ENCODE measurements at places on chromosomes 2 and 18.

GRCh38 chr2:130389358-130389757 is 33.5 kb downstream of the PTPN18 start:
- no peak for DNase-seq

DNA sequence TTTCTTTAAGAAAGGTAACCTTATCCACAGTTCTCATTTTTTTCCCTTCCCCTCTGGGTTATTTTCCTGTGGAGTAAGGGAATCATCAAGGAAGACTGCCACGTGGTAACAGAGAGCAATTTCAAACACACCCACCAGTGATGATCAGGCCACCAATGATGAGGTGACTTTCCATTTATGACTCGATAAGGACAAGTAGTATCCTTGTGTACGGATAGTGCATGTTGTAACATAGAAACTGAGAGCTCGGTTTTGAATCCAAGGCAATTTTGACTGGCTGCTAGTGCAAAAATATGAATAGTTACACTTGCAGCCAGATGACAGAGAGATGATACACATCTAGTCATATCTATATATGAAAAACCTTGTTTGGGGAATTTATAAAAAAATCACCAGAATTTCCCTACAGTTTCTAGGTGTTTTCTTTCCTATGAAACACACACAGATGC is 143.6 kb upstream of the TCF4 start:
- no peak for DNase-seq

DNA sequence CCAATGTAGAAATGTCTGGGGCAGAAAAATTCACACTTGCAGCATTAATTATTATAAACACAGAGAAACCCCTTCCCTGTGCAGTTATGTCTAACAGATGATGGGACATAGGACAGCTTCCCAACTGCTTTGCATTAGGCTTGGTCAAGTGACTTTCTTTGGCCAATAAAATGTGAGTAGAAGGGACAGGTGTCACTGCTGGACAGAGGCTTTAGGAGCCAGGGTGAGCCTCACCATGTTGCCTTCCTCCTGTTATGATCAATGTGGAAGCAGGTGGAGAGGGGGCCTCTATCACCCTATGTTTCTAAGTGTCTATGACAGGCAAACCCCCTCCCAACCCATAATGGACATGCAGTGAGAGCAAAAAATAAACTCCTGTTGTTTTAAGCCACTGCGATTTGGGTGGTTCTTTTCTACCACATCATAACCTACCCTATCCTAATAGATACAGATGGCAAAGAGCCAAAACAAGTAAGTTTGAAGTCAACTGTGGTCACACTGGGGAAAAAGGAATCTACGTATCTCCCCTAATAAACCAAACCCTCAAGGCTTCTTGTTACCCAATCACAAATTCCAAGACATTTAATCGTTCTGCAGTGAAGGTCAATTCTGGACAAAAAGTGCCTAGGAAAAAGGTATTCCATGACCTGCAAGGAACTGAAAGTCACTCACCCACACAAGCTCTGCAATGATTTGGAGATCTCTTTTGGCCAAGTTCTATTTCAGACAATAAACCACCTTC is 28.6 kb upstream of the POU3F3 start:
- DNase-seq: no peak

GRCh38 chr2:213537579-213537978 is 253.3 kb downstream of the SPAG16 start:
- no peak for DNase-seq

GRCh38 chr2:148545390-148546256 is 98.9 kb upstream of the EPC2 start:
- DNase-seq: no peak

DNA sequence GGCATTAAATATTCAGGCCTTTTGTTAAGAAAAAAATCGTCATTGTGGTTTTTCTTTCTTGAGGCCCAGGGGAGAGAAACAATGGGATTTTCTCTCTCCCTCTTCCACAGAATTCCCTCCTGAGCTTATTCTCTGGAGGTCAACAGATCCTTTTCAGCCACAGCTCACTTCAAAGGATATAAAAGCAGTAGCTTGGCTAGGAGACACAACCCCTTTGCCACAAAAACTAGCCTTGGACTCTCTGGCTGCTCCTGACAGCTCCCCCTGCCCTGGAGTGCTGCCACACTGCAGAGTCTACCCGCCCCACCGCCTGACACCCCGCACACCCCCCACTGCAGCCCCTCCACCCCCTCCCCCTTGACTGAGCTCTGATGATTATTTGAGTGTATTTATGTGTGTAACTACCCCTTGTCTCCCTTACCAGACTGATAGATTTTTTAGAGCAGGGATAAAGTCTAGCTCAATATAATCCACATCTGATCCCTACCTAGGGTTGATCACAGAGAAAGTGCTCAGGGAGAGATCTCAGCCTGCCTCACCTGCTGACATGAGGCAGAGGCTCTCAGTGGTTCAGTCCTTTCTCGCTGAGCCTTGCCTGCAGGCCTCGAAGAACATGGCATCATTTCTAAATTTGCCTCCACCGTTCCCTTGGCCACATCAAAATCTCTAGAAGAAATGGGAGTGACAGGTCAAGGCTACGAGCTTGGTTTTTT is 132.2 kb upstream of the SP5 start:
- DNase-seq: no peak

DNA sequence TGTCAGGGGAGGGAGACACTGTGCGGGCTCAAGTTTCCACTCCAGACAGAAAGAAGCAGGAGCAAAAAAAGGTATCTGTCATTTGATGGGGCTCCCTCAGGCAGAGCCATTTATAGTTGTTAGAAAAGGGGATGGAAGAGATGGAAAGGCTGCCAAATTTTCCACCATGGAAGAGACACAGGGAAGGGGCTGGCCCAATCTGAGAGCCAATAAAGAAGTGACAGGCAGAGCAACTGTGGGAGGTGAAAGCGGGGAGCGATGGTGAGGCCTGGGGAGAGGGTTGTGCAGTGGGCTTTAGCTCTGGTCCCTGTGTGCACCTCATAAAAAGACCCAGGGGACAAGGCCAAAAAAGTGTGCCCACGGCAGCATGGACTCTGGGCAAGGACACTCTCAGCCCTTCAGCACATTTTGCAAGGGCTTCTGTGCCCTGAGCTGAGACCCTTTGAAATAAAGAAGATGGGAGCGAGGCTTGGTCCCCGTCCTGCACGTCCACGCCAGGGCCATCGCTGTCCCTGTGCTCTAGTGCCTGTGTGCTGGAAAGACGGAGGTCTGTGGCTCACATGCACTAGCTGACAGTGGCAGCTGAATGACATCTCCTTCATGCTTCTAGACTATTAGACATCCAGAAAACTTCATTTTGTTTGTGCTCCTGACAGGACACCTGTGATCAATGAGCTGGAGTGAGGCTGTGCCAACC is 456.7 kb upstream of the HS6ST1 start:
- no peak for DNase-seq

DNA sequence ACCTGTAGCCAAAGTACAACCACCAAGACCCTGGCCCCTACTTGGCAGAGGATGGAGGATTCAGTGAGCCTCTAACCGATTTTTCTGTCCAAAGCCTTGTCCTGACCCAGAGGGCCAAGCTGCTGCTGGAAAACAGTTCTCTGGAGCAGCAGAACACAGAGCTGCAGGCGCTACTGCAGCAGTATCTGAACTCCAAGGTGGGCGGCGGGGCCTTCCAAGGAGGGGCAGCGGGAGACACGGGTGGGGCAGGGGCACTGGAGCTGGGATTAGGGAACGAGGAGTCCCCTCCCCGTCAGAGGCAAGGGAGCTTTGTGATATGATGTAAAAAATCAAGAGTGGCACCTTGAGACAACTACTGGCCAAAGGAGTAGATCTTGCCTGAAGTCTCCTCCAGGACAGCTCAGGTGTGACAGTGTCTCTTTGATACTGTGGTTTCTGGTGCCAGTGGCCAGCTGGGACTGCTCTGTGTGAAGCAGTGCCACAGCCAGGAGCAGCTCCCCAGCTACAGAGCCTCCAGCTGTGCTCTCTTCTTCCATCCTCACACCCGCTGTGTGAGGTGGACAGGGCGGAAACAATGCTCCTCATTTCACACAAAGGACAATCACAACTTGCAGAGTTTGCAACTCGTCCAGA is 22.8 kb downstream of the OTOF start:
- DNase-seq: no peak

DNA sequence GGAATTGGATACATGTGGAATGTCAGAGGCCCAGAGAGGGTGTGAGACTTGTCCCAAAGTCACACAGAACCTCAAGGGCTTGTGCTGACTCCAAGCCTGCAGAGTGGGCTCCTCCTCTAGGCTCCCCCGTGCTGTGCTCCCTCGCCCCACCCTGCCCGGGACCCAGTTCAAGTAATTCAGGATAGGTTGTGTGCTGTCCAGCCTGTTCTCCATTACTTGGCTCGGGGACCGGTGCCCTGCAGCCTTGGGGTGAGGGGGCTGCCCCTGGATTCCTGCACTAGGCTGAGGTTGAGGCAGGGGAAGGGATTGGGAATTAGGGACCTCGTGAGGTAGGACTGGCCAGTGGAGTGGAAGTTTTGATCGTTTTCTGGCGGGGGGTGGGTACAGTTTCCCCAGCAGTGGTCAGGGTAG is 2.8 kb downstream of the CTDSP1 start:
- no peak for DNase-seq

GRCh38 chr2:215626812-215627281 is 191.0 kb upstream of the FN1 start:
- no peak for DNase-seq

- DNase-seq: no peak
These were observed 97.8 kb downstream of the ZFP36L2 start for GRCh38 chr2:43128559-43128955.

DNA sequence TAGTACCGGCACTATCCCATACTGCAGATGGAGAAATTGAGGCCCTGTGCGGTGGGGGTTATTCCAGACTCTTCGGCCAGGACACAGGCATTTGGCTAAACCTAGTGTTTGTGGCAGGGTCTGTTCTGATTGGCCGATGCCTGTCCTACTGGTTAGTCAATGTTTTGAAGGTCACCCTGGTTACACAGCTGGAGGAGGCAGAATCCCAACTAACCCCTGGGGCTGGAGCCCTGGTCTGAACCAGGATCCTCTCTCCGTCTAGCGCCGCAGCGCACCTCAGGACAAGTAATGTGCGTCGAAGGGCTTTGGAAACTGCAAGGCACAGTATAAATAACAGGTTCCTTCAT is 19.4 kb downstream of the TEX44 start:
- no peak for DNase-seq

DNA sequence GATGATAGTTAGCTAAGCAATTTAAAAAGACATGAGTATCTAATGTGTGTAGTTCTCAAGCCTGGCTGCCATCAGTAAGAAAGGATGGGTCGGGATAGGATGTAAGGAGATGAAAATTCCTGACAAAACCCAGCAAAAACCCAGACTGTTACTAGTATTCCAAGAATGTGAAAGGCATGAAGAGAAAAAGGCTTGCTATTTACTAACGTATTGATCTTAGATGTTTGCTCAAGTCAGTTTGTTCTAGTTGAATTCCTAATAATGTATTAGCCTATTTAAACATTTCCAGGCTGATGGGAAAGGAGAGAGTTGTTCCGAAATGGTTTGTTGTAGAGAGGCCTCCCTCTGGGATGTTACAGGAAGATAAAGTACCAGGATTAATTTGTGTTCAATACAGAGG is 88.2 kb downstream of the ZNF532 start:
- no peak for DNase-seq

GRCh38 chr2:35035883-35036282 is 1319.7 kb upstream of the CRIM1 start:
- no peak for DNase-seq

DNA sequence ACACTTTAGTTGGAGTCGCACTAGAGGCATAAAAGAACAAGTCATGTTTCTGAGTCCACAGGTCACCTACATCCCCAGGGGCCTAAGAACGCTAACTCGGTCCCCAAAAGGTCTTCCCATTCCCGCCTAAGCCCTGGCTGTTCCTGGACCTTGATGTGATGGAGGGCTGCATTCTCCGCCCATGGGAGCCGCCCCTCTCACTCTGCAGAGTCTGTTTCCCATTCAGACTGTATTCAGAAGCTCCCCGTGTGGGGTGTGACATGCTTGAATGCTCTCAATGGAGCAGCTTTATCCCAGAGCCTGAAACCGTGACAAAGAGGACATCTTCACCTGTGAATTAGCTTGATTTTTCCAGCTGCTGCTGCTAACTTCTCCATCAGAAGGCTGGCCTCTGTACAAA is 319.0 kb upstream of the KLHL29 start:
- DNase-seq: no peak

- DNase-seq: no peak
These were observed 191.9 kb upstream of the TCF4 start for GRCh38 chr18:55779691-55780585.

DNA sequence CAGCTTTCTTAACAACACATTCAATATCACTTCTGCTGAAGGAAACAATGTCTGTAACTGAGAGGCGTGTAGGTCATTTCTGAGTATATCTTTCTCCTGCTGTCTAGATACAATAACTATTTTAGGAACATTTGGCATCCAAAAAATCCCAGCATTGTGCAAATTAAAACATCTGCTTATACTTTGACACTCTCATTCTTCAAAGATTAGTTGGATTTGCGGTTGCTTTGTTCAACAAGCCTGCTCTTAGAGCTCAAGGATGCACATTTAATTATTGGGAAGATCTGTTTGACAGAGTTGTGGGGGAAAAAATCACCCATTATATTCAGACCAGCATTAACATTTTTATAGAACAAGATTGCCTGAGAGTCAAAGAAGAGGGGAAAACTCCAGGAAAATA is 449.5 kb upstream of the HNRNPA3 start:
- no peak for DNase-seq

- DNase-seq: no peak
These were observed 459.2 kb downstream of the KCNJ3 start for GRCh38 chr2:155157711-155158110.

DNA sequence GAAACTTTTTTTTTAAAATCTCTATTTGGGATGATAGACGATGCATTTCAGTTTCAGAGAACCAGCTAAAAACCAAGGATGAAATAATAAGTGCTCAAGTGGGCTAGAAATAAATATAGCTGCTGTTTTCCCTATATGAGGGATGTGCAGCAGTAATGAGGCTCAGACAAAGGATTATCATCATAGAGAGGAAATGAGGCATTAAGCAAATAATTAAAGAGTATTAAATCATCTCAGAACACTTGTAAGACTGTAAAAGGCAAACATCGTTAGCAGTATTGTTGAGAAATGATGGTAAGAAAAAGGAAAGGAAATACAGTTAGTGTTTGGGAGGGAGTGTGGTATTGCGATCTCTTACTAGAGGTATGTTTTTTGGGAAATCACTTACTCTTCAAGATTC is 233.5 kb downstream of the TGIF1 start:
- no peak for DNase-seq

DNA sequence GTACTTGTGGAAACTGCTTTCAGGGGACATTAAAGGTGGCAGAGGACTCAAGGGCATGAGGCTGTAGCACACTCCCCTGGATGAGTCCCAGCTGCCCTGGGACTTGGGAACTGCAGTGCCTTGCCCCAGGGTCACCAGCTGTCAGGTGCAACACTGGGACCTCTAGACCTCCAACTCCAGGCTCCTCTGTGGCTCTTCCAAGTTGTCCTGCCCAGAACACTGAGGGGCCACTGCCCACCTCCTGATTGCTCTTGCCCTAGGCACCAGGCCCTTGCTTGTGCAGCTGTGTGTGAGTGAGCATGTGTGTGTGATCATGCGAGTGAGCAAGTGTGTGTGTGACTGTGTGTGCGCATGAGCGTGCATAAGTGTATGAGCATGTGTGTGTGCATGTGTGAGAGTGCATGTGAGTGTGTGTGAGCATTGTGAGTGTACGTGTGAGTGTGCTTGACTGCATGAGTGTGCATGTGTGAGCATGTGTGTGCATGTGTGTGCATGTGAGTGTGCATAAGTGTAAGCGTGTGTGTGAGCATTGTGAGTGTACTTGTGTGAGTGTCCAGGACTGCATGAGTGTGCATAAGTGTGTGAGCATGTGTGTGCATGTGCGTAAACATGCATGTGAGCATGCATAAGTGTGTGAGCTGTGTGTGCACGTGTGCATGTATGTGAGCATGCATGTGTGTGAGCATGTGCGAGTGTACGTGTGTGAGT is 301.5 kb downstream of the NDUFA10 start:
- DNase-seq: no peak

Measured in RWPE2 (cell line).